ENCODE measurements at places on chromosomes 5 and 9. TPM values are rescaled to one million over a fixed set of nuclear protein-coding genes. Genes with fewer than 3 reads are reported as not detected.

COMMD10 gene
- total RNA-seq = 26.0 TPM

GABRB2 gene
- total RNA-seq = not detected

- peak; percentile 74 for DNase-seq
These were observed 41.6 kb upstream of the FST start for GRCh38 chr5:53438486-53439472.

GRCh38 chr9:35108946-35109575, 6.1 kb upstream of the STOML2 start:
- DNase-seq = no peak

DNA sequence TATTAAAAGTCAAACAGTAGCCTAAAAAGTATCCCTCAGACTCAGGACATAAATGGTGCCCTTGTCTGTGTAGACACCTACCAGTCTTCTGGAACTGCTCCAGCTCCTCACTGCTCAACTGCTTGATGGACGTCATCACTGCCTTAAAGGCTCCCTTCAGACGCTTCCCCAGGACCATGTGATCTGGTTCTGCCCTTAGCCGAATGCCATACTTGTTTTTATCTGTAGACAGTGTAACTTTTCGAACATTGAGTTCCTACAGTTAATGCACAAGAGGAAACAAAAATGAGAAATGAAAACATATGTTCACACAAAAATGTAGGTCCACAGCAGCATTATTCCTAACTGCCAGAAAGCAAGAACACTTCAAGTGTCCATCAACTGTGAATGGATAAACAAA, 46.2 kb downstream of the IARS1 start:
- DNase-seq = no peak

- DNase-seq = peak; percentile 50
These were observed 494 bp downstream of the ASTN2 start for GRCh38 chr9:117414220-117414905.

- DNase-seq = no peak
These were observed 200.2 kb downstream of the TRIO start for GRCh38 chr5:14343376-14343775.

All from GM23248 (cell line).